Mesenchymal stem cell (in vitro differentiated cells and primary cell): ENCODE measurements at places on chromosomes 3 and 15.

DNA sequence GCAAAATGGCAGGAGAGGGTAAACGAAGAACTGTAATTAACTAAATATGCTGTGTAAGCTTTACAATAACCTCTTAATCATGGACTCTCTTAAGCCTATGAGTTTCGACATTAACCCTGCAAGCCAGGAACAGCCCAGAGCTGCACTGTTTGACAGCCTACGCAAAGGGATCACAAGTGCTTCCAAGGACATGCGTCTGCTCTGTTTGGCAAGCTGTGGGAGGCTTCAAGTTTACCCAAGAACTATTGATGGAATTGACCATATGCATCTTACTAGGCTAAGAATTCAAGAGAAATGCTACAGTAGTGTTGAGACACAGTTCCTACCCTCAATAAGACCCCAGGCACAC is 66.0 kb downstream of the PDZRN3 start:
- peak; percentile 94 for DNase-seq

- DNase-seq, result peak; percentile 44
Measured at GRCh38 chr3:73086071-73086494, 24.6 kb downstream of the EBLN2 start.

DNA sequence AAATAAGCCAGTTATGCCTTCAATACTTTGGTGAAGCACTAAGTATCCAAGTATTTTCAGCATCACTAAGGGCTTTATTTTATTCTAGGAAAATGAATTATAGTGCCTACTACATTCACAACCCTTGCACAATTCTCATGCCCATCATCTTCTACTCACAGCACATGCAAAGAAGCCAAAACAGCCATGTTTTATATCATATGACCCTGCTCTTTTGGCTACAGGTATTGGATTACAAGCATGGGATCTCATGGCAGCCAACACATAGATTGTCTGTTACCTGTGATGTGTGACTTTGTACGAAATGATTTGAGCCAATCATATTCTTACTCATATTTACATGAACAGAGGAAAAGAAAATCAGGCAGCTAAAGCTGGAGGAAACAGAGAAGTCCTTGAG is 38.6 kb downstream of the STT3B start:
- no peak for DNase-seq

DNA sequence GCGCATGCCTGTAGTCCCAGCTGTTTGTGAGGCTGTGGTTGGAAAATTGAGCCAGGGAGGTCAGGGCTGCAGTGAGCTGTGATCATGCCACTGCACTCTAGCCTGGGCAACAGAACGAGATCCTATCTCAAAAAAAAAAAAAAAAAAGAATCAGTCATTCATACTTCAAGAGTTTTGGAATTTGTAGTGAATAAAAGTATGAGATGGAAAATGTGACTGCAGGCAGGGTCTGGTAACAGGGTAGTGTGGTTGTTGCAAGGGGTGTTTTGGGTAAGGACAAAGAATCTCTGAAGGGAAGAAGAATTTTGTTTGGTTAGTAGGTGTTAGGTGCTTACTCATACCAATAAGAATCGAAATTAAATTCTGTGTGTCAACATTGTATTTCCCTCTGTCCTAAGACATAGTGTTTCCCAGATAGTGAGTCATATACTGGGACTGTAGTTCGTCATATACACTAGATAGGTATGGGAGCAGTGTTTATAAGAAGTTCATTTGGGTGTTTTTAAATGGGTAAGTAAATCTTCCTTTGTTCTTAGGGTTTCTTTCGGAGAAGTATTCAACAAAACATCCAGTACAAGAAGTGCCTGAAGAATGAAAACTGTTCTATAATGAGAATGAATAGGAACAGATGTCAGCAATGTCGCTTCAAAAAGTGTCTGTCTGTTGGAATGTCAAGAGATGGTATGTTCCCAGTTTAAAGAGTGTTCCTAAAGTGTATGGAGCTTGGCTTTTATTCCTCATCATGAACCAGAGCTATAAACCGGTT is 14.2 kb downstream of the NR1D2 start:
- peak; percentile 90 for DNase-seq

- no peak for DNase-seq
Measured at GRCh38 chr15:28110481-28110881, 11.4 kb upstream of the OCA2 start.

GRCh38 chr3:125433611-125434041 is 58.5 kb upstream of the ZNF148 start:
- DNase-seq, result no peak

- no peak for DNase-seq
Measured at GRCh38 chr3:174581558-174581957, 277.6 kb upstream of the NAALADL2 start.

DNA sequence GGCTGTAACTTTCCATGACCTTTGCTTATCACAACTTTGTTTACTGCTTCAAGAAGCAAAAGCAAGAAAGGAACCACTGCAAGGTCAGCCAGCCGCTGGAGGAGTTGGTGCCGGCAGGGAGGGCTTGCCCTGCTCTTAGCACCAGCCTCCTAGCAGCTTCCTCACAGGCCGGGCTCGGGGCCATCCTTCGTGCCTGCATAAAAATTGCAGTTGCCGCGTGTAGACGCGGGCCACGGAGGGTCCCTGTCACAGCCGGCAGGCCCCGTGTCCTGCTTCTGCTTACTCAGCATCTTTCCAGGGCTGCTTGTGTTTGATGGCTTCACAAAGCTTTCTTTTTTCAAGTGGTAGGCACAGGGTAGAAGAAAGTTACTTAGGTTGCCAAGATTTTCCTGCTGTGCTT is 84.4 kb downstream of the PGPEP1L start:
- no peak for DNase-seq
